MCF 10A (cell line): ENCODE measurements at places on chromosomes 6 and 20.

- DNase-seq = no peak
- H3K4me1 ChIP-seq = no peaks in the 10 kb centered on the region
- no peaks in the 10 kb centered on the region for H3K27me3 ChIP-seq
- H3K27ac ChIP-seq = no peak overlapping the region
- no peak overlapping the region for H3K4me3 ChIP-seq
Observed at GRCh38 chr6:44194326-44194725, 22.4 kb upstream of the MYMX start.

- H3K36me3 ChIP-seq = peaks cover 4% of the 10 kb centered on the region
- no peaks in the 10 kb centered on the region for H3K27me3 ChIP-seq
- H3K27ac ChIP-seq = no peak overlapping the region
- DNase-seq = no peak
Observed at GRCh38 chr6:152236370-152237097, 400.6 kb downstream of the SYNE1 start.

- peak overlapping the region; percentile 44 for H3K4me3 ChIP-seq
- peak; percentile 34 for DNase-seq
- peak overlapping the region; percentile 97 for H3K27ac ChIP-seq
- no peaks in the 10 kb centered on the region for H3K27me3 ChIP-seq
Observed at GRCh38 chr20:45338121-45339030, 9.8 kb downstream of the SDC4 start.

DNA sequence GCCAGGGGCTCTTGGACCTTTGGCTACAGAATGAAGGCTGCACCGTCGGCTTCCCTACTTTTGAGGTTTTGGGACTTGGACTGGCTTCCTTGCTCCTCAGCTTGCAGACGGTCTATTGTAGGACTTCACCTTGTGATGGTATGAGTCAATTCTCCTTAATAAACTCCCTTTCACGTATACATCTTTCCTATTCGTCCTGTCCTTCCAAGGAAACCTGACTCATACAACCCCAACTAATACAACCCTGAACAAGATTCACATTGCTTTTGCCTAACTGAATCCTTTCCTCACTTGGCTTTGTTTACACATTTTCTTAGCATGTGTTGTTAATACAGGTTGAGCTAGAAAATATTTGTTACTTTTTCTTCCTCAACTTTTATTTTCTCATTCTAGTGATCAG lies 21.9 kb downstream of the TBXT start:
- no peak overlapping the region for H3K27ac ChIP-seq
- no peaks in the 10 kb centered on the region for H3K36me3 ChIP-seq
- H3K4me1 ChIP-seq = no peaks in the 10 kb centered on the region
- H3K4me3 ChIP-seq = no peak overlapping the region
- DNase-seq = peak; percentile 21
